GM12892 (cell line): ENCODE measurements at places on chromosomes 16 and 17.

DNA sequence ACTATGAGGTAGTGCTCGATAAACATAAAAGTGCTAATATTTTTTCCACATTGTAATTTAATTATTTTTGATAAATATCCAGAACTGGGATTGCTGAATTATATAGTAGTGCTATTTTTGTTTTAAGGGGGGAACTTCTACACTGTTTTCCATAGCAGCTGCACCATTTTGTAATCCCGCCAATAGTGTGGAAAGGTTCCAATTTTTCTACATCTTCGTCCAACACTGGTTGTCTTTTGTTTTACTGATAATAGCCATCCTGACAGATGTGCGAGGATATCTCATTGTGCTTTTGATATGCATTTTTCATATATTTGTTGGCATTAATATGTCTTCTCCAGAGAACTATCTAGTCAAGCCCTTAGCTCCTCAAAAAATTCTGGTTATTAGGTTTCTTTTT lies 259.6 kb upstream of the KCNJ16 start:
- no peak for DNase-seq

- no peak for DNase-seq
Observed at GRCh38 chr16:53898993-53899392, 195.0 kb downstream of the FTO start.

GRCh38 chr17:76273445-76274111 lies 8.4 kb downstream of the UBALD2 start:
- DNase-seq: peak; percentile 14

DNA sequence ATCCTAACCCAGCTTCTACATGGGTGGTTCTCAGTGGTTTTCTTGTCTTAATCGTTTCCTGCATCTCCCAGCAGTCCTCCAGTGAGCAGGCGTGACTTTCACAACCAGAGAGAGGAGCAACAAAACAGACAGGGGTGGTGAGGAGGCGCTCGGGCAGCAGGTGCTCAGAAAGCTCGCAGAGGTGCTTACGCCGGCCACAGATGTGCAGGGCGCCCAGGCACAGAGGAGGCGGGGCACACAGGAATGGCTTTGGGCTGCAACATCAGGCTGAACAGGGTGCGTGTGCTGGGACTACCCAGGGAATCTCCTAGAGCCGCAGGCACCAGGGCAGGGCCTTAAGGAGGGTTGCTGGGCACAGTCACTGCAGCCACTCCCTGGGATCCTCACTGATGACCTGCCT lies 32.6 kb downstream of the KLHDC4 start:
- DNase-seq: no peak

GRCh38 chr17:12620200-12620720 lies 45.4 kb upstream of the MYOCD start:
- no peak for DNase-seq

GRCh38 chr17:53971361-53971760 lies 148.6 kb downstream of the KIF2B start:
- DNase-seq: no peak

GRCh38 chr16:11141409-11142260 lies 114.4 kb downstream of the SOCS1 start:
- DNase-seq: no peak

GRCh38 chr16:55640701-55641327 lies 15.0 kb upstream of the SLC6A2 start:
- no peak for DNase-seq

DNA sequence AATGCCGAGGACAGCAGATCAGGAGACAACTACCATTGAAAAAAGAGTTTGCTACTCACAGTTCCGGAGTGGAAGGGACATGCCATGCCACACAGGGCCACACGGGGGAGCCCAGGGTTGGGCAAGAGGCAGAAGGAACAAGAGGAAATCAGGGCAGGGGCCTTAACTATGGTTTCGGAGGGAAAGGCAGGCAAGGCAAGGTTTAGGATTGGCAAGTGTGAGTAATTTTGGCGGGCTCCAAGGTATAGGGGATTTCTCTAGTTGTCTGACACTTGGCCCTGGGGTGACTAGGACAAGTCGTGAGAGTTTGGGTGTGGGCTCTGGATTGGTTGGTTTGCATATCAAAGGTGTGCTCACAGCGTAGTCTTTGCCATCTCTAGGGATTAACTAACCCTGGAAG lies 27.0 kb upstream of the NTN1 start:
- no peak for DNase-seq

DNA sequence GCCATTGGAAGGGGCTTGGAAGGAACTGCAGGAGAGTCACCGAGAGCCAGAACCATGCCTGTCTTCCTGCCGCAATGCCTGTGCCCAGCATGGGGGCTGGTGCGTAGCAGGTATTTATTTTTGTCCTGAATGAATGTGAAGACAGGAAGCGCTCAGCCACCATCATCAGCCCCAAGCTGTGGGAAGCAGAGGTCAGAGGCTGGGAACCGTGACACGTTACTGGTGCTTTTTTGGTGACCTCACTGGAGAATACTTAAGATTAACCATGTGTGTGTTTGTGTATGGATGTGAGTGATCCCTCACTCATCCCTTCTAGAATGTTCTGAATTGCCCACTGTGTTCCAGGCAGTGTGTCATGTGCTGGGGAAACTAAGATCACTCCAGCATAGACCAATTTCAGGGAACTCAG lies 343.8 kb downstream of the SNX29 start:
- DNase-seq: no peak

DNA sequence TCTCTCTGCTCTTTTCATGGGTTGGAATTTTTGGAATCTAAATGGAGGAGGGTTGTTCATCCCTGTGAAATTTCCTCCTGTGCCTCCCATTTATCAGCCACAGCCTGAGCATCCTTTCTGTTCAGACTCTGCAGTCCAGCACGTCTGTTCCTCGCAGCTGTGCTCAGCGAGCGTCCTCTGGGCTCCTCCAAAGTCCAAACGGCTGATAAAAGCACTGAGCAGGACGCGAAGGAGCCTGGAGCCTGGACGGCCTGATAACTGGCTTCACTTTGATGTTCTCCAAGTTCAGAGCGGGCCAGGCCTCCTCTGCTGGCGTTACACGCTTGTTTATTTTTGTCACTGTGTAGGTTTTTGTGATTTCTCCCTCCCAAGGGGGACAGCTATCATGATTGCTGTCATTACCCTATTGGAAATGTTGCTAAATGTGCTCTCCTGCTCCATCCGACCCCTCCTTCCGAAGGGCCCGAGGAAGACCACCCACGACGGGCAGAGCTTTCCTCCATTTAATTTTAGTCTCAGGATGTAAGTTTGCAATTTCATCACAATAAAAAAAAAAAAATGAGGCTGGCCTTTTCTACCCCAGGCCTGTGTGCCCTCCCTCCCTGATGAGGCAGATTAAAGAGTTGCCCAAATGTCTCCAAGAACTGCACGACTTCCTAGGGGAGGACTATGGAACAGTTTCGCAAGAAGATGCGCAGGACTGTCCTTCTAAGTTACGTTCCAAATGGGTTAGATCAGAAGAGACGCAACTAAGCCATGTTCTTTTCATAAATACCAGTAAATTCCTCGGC lies 290.5 kb upstream of the FOXF1 start:
- DNase-seq: no peak

DNA sequence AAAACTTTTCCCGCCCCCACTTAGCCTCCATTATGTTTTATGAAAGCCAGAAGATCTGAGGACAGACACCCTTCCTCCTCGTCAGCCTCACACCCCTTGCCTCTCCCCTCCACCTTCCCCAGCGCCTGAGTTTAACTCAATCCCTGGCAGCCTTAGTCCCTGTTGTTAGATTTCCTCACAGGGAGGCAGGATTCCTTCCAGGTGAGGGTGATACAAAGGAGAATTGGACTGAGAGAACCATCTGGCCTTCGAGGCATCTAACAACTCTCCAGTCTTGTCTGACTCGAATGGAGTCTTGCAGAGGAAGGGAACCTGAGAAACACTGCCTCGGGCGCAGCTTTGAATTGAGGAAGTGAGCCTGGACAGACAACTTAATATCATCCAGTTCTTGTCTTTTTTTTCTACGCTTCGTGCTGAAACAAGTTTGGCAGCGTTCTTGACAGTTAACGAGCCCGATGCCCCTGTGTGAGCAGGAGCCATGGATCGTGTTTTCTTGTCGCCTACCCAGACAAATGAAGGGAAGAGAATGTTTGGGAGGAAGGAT lies 1.3 kb upstream of the ZNF768 start:
- DNase-seq: no peak
